ENCODE measurements at places on chromosomes 2 and 18.

GRCh38 chr2:39547811-39548719, 111.0 kb upstream of the MAP4K3 start:
- DNase-seq: no peak

GRCh38 chr2:136377423-136378382, 259.8 kb upstream of the CXCR4 start:
- no peak for DNase-seq

GRCh38 chr18:33212363-33212762, 228.2 kb downstream of the CCDC178 start:
- DNase-seq: no peak

- DNase-seq: peak; percentile 12
Observed at GRCh38 chr18:63016270-63016669, 300.9 kb downstream of the PHLPP1 start.

DNA sequence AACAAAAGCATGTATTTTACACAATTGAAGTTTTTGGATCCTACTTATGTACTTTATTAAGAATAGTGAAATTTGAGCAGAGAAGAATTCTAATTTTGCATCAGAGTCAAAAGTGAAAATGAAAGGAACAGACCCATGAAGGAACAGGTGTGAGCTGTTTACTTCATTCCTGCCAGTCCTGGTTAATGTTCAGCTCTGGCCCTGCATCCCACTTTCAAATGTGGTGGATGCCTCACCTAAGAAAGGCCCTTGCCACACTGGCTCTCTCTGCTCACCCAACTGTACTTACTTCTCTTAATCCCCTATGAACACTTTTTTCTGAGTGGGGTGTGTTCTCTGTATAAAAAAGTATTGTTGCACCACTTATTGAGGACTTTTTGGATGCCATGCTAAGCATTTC, 22.2 kb downstream of the FAM110C start:
- no peak for DNase-seq

GRCh38 chr18:49616618-49617328, 54.9 kb downstream of the LIPG start:
- no peak for DNase-seq

- no peak for DNase-seq
Observed at GRCh38 chr2:120345608-120346007, 328 bp upstream of the INHBB start.

- no peak for DNase-seq
Observed at GRCh38 chr2:143550500-143550899, 421.3 kb downstream of the ARHGAP15 start.

GRCh38 chr2:142915502-142915901, 38.0 kb downstream of the KYNU start:
- DNase-seq: no peak

- no peak for DNase-seq
Observed at GRCh38 chr2:103365071-103365470, 603.2 kb downstream of the TMEM182 start.

GRCh38 chr2:24382363-24383073, 22.2 kb upstream of the ITSN2 start:
- peak; percentile 41 for DNase-seq

GRCh38 chr2:116511426-116511825, 1303.1 kb upstream of the DDX18 start:
- DNase-seq: no peak

DNA sequence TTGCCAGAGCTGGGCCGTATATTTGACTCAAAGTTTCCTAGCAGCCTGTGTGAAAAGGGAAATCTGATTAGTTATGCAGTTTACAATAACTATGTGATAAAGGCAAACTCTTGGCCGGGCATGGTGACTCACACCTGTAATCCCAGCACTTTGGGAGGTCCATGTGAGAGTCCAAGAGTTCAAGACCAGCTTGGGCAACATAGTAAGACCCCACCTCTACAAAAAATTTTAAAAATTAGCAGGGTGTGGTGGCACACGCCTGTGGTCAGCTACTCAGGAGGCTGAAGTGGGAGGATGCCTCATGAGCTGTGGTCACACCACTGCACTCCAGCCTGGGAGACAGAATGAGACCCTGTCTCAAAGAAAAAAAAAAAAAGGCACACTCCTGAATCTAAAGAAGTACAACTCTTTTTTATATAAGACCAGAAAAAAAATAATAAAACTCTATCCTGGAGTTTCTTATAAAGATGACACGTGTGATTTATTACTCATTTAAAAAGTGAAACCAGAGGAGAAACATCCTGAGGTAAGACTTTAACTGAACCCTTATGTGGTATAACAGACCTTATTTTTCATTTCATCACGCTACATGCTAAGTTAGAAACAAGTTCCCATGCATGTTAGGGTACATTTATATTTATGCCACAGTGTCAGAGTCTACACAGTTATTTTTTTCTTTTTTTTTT, 32.6 kb upstream of the KCMF1 start:
- DNase-seq: no peak

DNA sequence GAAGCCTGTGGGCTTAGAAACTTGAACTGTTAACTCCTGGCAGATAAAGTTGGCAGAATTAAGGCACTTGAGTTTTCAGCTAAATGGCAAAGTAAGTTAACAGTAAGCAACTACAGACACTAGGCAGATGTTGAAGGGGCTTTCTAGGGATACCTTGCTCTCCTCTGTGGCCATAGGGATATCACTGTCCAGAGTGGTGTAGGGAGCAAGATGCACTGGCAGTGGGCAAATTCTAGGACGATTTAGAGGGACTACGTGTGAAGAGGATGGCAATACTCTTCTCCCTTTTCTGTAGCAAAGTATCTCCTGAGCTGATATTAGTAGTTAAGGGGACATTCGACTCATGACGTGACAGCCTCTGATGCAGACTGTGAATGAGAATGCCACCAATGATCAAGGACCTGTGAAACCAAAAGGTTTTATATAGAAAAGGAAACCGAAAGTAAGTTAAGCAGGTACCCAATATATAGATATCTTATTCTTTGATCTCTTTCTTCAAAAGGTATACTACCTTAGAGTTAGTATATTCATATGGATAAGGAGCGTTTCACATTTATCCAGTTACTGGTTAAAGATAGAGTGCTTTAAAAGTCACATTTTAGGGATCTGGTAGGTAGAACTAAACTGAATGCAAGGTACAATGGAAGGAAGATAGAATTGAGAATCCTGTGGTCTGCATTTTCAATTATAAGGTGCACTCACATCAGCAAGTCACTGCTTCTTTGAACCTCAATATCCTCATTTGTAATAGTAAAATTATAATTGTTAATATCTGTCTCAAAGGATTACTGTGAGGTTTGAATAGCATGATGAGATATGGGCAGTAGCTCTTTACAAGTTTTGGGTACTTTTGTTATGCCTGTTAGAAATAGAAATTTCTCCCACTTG, 106.4 kb downstream of the KCNH7 start:
- no peak for DNase-seq

DNA sequence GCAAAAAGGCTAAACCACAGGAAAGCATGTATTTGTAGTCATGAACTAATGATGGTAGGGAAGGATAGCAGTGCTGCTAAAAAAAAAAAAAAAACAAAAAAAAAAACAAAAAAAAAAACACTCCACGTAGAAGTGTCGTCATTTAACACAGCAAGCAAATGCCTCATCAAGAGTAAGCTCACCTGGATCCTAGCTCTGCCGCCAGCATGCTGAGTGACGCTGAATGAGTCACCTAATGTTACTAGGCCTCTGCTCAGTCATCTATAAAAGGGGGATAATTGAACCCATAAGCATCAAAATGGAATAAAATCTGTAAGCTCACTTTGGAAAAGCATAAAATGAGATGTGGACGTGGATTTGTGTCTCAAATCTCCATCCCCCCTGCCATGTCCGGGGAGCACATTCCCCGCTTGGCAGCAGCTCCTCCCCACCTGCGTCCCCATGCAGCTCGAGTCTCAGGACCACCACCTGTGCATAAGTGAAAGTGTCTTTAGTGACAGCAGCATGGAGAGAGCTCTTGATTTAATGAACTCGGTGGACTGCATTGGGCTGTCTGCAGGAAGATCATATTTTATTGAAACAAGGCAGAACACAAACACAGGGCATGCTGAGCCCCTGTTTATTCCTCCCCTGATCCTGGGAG, 427.5 kb downstream of the LRATD1 start:
- no peak for DNase-seq

DNA sequence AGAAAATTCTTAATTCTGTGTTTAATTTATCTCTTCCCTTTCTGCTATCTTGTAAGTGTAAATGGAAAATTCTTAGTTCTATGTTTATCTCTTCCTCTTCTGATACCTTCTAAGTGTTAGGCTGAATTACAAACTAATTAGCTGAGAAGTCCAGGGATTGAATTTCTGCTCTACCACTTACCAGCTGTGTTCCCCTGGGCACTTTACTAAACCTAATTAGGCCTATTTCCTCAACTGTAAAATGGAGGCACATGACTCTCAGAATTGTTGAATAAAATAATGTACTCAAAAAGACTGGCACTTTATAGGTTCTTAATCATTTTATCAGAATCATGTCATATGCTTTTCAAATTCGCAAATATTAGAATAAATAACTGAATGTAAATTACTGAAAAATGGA, 146.3 kb downstream of the MAP2 start:
- no peak for DNase-seq

- no peak for DNase-seq
Observed at GRCh38 chr18:13175754-13176210, 42.8 kb upstream of the LDLRAD4 start.

DNA sequence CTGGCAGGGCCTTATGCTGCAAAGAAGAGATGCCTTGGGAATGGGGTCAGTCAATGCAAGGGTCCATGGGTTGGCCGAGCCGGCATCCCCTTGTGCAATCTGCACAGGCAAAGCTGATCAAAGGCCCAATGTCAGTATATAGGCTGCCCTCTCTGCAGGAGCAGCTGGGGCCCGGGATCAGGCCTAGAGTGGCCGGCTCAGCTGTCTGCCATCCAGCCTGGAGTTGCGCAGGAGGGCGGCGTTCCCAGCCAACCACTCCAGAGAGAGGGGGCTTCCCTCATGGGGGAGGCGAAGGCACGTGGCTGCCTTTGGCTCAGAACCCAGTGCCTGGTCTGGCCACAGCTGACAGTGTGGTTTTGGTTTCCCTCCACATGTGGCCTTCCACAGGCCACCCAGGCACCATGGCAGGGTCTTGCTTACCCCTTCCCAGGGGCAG, 3.9 kb downstream of the INPP5D start:
- no peak for DNase-seq

DNA sequence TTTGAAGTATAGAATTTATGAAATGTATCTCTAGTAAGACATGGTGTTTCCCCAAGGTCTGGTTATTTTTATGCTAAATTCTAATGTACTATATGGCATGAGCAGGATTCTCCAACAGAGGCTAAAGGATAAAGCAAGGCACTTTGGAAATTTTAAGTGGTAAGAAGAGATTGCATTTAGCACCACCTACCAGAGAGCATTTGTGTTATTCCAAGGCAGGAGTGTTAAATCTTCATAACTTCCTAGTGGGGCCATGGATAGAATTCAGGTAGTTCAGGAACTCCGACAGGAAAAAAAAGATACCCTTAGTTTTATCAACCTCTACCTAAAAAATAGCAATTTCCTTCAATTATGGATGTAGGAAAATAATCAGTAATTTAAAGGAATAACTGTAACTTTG, 497.4 kb upstream of the CRIM1 start:
- DNase-seq: no peak

- DNase-seq: no peak
Observed at GRCh38 chr18:38460657-38461056, 895.1 kb upstream of the CELF4 start.

- peak; percentile 64 for DNase-seq
Observed at GRCh38 chr2:237540823-237541222, 25.6 kb upstream of the PRLH start.
